RWPE2 (cell line): ENCODE measurements at places on chromosomes 1 and 21.

- DNase-seq: no peak
- H3K4me1 ChIP-seq: no peaks in the 10 kb centered on the region
- no peak overlapping the region for H3K27ac ChIP-seq
- no peaks in the 10 kb centered on the region for H3K27me3 ChIP-seq
Observed at GRCh38 chr1:231964241-231964640, 337.7 kb downstream of the DISC1 start.

DNA sequence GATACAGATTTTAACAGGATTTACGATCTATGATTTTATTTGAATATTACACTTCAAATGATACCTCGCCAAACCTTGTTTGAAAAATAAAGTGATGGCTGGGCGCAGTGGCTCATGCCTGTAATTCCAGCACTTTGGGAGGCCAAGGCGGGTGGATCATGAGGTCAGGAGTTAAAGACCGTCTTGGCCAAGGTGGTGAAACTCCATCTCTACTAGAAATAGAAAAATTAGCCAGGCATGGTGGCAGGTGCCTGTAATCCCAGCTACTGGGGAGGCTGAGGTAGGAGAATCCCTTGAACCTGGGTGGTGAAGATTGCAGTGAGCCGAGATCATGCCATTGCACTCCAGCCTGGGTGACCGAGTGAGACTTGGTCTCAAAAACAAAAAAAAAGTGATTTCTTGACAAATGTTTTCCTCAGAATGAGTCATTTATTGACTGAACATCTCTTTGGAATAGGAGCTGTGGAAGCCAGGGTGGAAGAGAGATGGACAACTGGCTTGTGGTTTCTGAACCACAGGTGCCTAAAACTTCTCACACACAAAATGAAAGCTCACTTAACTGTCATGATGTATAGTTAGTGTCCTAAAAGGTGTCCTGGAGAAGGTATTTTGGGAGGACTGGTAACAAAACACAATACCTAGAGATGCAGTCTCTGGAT lies 11.9 kb downstream of the PKNOX1 start:
- no peaks in the 10 kb centered on the region for H3K4me1 ChIP-seq
- no peak overlapping the region for H3K4me3 ChIP-seq
- no peak overlapping the region for H3K27ac ChIP-seq
- no peak for DNase-seq
- no peaks in the 10 kb centered on the region for H3K36me3 ChIP-seq
- H3K27me3 ChIP-seq: no peaks in the 10 kb centered on the region

DNA sequence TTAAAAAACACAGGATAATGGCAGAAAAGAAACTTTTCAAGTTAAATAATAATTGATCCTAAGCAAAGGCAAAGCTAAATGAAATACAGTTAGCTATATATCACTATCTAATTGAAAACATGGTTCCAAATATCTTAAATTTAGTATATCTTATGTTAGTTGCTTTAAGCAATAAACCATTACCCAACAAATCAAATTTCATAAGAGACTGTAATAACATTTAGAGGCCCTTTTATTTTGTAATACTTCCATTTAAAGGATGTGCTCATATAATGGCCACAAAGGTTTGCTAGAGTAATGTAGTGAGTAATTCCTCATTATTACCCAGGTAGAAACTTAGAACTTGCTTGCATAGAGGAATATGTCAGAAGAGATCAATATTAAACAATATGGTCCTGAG lies 32.3 kb downstream of the RPL5 start:
- no peak for DNase-seq
- H3K36me3 ChIP-seq: no peaks in the 10 kb centered on the region
- H3K4me1 ChIP-seq: no peaks in the 10 kb centered on the region
- no peak overlapping the region for H3K4me3 ChIP-seq

DNA sequence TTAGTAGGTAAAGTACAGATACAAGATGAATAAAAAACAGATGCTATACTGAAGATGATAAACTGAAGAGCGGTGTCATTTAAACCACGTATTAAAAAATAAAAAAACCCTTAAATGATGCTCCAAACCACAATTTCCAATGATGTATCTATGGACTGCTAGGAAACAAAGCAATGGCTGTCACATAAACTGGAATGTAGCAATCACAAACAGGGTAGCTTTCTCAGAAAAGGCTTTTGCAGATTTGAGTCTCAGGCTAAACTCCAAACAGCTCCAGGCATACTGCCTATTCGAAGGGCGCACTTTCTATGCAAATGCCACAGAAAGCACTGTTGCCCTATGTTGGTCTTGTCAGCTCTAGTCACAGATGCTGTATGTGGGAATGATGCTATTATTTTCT lies 12.4 kb upstream of the H3-3A start:
- no peaks in the 10 kb centered on the region for H3K36me3 ChIP-seq
- no peaks in the 10 kb centered on the region for H3K4me1 ChIP-seq
- no peak for DNase-seq
- no peaks in the 10 kb centered on the region for H3K27me3 ChIP-seq

DNA sequence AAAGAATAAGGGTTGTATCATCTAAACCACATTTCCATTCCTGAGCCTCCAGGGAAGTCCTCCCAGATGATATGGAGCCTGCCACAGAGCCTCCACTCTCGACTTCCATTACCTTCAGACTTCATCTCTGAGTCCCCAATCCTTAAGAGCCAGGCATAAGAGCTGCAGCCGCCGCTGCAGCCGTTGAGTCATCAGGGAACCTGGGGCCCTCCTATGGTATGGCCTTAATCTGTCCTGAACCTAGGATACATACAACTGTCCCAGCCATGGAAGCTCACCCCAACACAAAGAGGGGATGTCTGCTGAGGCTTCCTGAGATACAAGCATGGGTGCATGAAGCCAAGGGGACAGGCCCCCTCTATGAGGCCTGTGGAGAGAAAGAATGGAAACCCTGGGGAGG lies 16.3 kb downstream of the TAL1 start:
- H3K4me3 ChIP-seq: no peak overlapping the region
- H3K27ac ChIP-seq: no peak overlapping the region
- no peaks in the 10 kb centered on the region for H3K4me1 ChIP-seq
- no peaks in the 10 kb centered on the region for H3K36me3 ChIP-seq

DNA sequence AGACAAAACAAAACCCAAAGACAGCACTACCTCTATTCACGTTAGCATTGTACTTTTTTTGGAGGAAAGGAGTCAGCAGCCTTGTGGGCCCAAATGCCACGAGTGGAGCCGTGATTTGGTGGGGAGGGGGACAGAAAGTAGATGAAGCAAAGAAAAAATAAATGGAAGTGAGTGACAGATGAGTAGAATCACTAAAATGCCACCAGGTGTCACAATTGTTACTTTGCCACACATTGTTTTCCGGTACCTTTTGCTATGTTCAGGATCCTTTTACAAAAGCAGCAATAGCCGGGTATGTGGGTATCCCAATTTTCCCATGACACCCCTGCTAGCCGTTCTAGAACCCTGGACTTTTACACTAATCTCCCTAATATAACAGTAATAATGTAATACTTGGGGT lies 85.0 kb upstream of the AK4 start:
- no peak for DNase-seq
- H3K4me1 ChIP-seq: no peaks in the 10 kb centered on the region
- H3K4me3 ChIP-seq: no peak overlapping the region

DNA sequence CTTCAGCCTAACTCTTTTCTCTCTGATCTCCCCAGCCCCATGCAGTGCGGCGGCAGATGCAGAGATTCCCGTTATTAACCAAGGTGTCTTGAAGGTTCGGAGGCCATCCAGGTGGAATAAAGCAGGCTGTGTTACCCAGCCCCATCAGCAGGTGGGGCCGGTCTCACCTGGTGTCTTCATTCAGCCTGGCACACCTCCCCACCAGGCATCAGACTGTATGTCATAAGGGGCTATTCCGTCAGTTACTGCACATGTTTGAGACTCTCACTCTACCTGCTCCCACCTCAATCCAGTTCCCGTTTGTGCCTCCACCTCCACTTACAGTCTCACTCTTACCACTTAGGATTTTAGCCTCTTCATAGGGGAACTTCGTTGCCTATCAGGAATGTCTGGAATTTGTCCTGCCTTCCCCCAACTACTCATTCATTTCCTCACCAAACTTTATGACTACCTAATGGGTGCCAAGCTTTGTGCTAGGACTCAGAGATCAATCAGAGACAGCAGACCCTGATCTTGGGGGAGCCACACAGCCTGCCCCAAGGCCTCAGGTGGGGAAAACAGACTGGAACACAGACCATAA lies 170.2 kb downstream of the PLPP3 start:
- H3K4me1 ChIP-seq: no peaks in the 10 kb centered on the region
- no peaks in the 10 kb centered on the region for H3K36me3 ChIP-seq
- H3K4me3 ChIP-seq: no peak overlapping the region
- H3K27me3 ChIP-seq: no peaks in the 10 kb centered on the region
- no peak for DNase-seq

DNA sequence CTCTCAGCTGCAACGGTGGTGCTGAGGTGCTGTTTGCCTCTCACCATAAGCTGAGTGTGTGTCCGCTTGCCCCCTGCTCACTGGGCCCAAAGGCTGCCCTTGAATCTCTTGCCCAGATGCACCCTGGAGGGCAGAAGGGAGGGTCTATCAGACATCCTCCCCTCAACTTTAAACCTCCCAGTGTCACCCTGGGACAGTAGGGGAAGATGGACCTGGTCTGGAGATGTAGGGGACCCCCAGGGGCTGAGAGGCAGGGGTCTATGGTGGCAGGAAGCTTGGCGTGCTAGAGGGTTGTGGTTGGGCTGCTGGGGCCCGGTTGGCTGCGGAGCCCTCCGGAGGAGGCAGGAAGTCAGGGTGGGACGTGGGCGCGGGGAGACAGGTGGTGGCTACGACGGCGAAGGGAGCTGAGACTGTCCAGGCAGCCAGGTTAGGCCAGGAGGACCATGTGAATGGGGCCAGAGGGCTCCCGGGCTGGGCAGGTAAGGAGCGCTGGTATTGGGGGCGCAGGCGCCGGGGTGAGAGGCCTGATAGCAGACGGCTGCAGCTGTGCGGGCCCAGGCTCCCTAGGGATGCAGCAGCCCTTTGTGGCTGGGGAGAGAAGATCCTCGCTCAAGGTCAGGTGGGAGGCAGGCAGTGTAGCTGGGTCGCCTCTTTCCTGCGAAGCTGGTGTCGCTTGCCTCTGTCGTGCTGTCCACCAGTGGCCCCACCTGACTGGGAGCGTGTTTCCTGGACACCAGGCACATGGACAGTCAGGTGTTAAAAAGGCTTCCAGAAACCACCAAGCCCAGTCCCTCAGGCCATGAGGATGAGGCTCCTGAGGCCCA lies at the start of gene LCK:
Gene LCK (plus strand): TSS at position 373 of the 824 bp plus-strand sequence. CDS start 23,065 bp downstream, outside the sequence.
- peaks cover 20% of the 10 kb centered on the region for H3K4me1 ChIP-seq
- peak within 1 kb of the TSS; percentile 46 for H3K27ac ChIP-seq
- no peaks in the 10 kb centered on the region for H3K36me3 ChIP-seq
- H3K27me3 ChIP-seq: no peaks in the 10 kb centered on the region
- DNase-seq: no peak

DNA sequence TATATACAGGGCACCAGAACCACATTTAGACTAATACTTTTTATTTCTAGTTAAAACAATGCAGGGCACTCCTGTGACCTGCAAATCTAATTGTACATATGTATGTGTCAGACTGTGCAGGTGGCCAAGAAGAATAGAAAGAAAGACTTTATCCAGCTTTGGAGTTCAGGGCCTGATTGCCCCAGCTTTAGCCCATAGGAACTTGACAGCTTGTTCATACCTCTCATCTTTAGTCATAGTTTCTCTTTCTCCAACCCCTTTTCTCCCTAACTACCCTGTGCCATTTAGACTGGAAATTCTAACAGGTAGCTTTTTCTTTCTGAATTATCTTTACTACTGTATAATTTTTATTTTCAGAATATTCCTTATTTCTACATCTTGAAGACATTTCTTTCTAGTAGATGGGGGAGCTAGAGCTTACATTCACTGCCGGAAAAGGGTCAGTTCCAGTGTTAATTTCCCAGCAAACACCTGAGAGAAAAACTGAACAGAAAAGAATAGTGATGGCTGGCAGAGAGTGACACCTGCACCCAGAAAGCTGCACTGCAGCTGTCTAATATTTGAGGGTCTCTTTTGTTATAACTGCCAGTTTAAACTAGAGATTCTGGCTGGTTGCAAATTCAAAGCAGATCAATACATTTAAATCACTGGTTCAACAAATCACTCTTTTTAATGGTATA lies 8.4 kb downstream of the YBX1 start:
- DNase-seq: no peak
- no peak overlapping the region for H3K4me3 ChIP-seq
- H3K4me1 ChIP-seq: peaks cover 59% of the 10 kb centered on the region
- no peak overlapping the region for H3K27ac ChIP-seq
- H3K36me3 ChIP-seq: peaks cover 88% of the 10 kb centered on the region
- H3K27me3 ChIP-seq: no peaks in the 10 kb centered on the region

GRCh38 chr1:41341365-41341683 lies 19.9 kb upstream of the FOXO6 start:
- H3K27me3 ChIP-seq: no peaks in the 10 kb centered on the region
- peaks cover 3% of the 10 kb centered on the region for H3K4me1 ChIP-seq
- no peak for DNase-seq
- no peak overlapping the region for H3K4me3 ChIP-seq

GRCh38 chr1:90715309-90715708 lies 1.8 kb downstream of the BARHL2 start:
- no peaks in the 10 kb centered on the region for H3K4me1 ChIP-seq
- H3K27ac ChIP-seq: no peak overlapping the region
- H3K36me3 ChIP-seq: no peaks in the 10 kb centered on the region
- no peak overlapping the region for H3K4me3 ChIP-seq
- DNase-seq: no peak

- H3K4me1 ChIP-seq: no peaks in the 10 kb centered on the region
- no peaks in the 10 kb centered on the region for H3K36me3 ChIP-seq
- no peak for DNase-seq
- no peak overlapping the region for H3K27ac ChIP-seq
- H3K27me3 ChIP-seq: no peaks in the 10 kb centered on the region
Observed at GRCh38 chr1:232110281-232111090, 483.9 kb downstream of the DISC1 start.

- H3K27me3 ChIP-seq: no peaks in the 10 kb centered on the region
- no peaks in the 10 kb centered on the region for H3K36me3 ChIP-seq
- peaks cover 21% of the 10 kb centered on the region for H3K4me1 ChIP-seq
- no peak overlapping the region for H3K4me3 ChIP-seq
Observed at GRCh38 chr1:159600894-159601293, 13.3 kb downstream of the APCS start.

DNA sequence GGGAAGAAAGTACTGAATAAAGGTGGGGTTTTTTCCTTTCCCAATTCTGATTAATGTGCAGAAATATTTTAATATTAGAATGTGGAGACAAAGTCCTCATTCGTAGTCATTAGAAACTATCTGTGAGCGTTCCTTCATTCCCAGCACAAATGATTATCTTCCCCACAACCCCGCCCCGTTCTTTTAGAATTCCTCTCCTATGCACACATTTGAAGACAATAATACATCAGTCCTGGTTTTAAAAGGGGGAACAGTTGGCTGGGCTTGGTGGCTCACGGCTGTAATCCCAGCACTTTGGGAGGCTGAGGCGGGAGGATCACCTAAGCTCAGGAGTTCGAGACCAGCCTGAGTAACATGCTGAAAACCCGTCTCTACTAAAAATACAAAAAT lies 876 bp downstream of the ALDH9A1 start:
- H3K27ac ChIP-seq: peak overlapping the region; percentile 88
- peak overlapping the region; percentile 98 for H3K4me3 ChIP-seq
- H3K4me1 ChIP-seq: peaks cover 17% of the 10 kb centered on the region
- H3K36me3 ChIP-seq: peaks cover 23% of the 10 kb centered on the region
- no peaks in the 10 kb centered on the region for H3K27me3 ChIP-seq

- no peaks in the 10 kb centered on the region for H3K36me3 ChIP-seq
- H3K4me3 ChIP-seq: no peak overlapping the region
- no peaks in the 10 kb centered on the region for H3K4me1 ChIP-seq
- no peaks in the 10 kb centered on the region for H3K27me3 ChIP-seq
- no peak for DNase-seq
- no peak overlapping the region for H3K27ac ChIP-seq
Observed at GRCh38 chr1:229254910-229255541, 15.9 kb upstream of the RAB4A start.
